ENCODE measurements at places on chromosomes 7 and 10. TPM values are rescaled to one million over a fixed set of nuclear protein-coding genes. Genes with fewer than 3 reads are reported as not detected.

- DNase-seq: no peak
Measured at GRCh38 chr10:67603701-67604100, 92.3 kb downstream of the CTNNA3 start.

DNA sequence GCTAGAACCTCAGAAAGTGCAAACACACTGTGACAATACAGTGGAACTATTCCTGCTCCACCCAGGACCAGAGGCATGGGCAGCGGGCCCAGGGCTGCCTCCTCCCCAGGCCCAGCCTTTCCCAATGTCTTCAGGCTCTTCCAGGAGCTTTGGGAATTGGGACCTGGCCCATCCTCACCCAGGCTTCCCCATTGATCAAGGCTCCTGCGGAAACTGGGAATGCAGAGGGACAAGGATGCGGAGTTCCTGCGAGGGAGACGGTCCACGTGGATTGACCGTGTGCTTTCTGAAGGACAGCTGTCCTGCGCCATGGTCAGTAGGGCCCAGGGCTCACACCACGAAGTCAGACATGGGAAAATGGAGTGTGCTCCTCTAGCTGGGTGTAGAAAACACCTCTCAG is 56.6 kb downstream of the CSGALNACT2 start:
- DNase-seq: peak; percentile 2

DNA sequence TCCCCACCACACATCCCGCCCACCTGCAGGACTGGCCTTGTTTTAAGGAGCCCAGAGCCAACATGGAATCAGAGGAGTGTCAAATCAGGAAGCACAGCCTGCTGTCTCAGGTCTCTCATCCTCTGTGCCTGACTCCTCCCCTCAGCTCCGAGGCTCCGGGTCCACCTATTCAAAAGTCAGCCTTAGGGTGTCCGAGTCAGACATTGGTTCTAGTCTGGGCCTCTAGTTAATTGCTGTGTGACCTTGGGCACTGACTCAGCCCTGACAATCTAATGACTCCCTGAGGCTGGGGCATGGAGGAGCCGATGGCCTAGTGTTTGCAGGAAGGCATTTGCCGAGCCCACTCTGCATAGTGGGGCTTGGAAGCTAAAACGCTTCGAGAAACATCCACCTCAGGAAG is 223.1 kb upstream of the PPP2R2D start:
- DNase-seq: no peak

DNA sequence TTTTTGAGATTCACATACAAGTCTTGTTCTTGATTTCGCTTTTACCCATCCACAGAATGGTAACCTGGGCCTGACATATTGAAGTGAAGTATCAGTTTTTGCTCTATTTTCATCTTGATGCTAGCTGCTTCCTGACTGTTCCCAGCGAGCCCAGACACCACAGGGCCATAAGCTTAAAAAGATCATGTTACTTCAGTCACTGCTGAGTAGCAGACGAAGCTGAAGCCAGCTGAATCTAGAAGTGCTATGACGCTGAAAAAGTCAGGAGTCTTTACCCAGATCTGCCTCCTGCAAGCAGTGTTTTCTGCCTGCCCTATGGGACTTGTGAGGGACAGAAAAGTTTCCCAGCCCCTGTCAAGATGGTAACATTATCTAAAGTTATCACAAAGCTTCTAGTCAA is 2.7 kb upstream of the PRXL2A start:
- no peak for DNase-seq

DNA sequence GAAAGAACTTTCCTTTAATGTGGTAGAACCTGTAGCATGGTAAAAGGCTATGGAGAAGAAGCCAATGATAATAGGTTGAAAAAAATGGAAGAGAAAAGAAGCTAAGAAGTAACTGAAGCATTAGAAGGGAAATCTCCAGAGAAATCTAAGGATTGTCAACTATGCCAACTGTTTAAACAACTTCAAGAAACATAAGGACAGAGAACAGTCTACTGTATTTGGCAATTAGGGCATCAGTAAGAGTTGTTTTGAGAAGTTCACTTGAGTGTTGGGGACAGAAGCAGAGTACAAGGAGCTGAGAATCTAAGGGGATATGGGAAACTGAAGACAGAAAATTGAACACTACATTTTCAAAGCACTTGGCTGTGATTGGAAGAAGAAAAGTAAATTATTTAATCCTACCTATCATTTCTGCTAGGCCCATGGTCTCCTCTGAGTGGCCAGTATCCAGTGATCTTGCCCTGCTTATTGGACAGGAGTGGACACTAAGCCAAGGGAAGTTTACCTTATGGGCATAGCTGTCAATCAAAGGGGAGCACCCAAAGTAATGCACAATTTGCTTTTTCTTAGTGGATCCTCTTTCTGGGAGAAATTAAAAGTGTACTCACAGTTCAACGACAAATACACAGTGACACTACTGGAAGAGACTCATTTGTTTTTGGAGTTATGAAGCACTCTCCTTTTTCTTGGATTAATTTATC is 56.4 kb upstream of the CCDC71L start:
- no peak for DNase-seq

DNA sequence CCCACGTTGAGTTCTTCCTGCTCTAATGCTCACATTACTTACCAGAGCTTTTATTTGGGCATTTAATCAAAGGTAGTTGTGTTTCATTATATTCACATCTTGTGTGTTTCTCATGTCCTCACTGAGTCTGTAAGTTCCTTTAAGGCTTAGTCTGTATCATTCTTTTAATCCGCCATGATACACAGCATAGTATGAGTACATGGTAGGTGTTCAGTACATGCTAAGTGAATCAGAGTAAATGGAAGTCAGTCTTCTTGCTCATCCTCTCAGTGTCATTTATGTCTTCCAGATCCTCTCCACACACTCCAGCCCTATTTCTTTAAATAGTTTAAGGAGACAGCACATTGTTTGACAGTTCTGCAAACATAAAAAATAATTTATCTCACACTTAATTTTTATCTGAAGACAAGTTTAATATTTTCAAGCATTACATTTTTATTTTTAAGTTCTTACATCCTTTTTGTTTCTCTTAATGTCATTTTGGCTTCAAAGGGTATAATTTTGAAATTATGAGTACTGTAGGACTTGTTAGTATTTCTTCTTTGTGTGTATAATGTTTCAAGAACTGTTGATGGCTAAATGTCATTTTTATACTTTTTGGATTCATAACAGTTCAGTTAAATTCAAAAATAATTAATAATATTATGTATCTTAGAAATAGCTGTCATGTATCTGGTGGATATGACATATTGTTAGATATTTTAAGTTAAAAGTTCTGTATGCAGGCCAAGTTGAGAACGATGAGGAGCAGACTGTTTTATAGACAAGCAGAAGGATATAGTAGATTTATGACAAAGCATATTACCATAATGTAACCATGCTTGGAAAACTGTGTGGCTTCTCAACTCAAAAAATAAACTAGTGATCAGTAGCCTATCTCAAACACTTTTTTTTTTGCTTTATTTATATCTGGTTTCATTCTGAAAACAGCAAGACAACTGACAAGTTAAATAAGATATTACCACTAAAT is 342.7 kb downstream of the LRMDA start:
- DNase-seq: no peak

GRCh38 chr7:158310924-158311666 is 276.5 kb downstream of the PTPRN2 start:
- DNase-seq: no peak

DNA sequence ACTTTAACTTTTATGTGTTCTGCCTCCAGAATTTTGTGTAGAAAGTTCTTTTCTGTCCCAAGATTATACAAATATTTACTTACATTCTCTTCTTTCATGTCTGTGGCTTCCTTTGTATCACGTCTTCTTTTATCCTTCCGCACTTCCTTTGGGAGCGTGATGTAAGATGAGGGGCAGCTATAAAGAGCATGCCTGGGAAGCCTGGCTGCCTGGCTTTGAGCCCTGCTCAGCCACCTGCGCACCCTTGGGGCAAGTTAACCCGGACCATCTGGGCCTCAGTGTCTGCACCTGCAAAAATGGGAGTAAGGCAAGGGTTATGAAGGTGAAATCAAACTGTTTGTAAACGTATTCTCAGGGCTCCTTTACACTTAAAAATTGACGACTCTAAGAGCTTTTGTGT is 25.2 kb downstream of the PALD1 start:
- DNase-seq: no peak

GRCh38 chr10:99555825-99556523 is 23.2 kb downstream of the NKX2-3 start:
- no peak for DNase-seq

DNA sequence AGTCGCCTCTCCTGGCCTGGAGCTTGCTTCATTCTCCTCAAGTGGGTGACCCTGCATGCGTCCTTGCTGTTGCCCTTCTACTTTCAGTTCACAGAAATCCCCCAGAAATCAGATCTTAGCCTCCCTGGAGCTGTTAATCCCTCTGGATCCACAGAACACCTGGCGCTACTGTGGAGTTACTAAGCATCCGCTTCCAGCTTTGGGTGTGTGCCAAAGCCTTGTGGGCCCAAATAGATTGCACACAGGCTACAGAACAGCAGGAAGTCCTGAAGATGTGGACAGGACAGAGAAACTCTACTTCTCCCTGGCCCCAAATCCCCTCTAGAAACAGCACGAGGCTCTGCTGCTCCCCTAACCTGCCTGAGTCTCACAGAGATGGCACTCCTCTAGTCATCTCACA is 36.6 kb upstream of the PDLIM1 start:
- no peak for DNase-seq

HERPUD2 gene
- 21.2 TPM for total RNA-seq

OPN1SW gene
- not detected for total RNA-seq

PTPRZ1 gene
- 138 TPM for total RNA-seq

OPTN gene
- total RNA-seq: 75.4 TPM

TMEM270 gene
- total RNA-seq: not detected
